ENCODE measurements at places on chromosomes 4 and X.
A peak's percentile ranks its signal among the peaks of the same experiment; 100 is the strongest.

- DNase-seq, result no peak
Observed at GRCh38 chr4:123443401-123444289, 47.0 kb downstream of the SPRY1 start.

- no peak for DNase-seq
Observed at GRCh38 chr4:6769233-6769988, 13.1 kb upstream of the KIAA0232 start.

GRCh38 chrX:46758163-46758955 lies 559 bp downstream of the SLC9A7 start:
- DNase-seq, result no peak

- no peak for DNase-seq
Observed at GRCh38 chrX:95950679-95951078, 734.0 kb upstream of the DIAPH2 start.

DNA sequence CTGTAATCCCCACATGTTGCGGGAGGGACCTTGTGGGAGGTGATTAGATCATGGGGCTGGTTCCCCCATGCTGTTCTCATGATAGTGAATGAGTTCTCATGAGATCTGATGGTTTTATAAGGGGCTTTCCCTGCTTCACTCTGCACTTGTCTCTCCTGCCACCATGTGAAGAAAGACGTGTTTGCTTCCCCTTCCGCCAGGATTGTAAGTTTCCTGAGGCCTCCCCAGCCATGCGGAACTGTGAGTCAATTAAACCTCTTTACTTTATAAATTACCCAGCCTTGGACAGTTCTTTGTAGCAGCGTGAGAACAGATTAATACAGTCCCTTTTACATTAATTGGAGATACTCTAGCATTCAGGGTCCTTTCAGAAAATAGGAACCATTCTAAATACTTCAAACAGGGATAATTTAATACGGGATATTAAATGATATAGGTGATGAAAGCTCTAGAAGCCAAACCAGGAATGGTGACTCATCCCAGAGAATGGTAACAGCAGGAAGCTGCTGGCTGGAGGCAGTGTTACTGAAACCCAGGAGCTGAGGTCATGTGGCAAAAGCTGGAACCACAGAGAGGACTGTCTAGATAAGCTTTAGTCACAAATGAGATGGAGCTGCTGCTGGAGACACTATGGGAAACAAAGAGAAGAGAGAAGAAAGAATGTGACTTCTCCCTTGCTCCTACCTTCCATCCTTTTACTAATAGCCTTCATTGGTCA lies 57.3 kb downstream of the GSTCD start:
- no peak for DNase-seq

DNA sequence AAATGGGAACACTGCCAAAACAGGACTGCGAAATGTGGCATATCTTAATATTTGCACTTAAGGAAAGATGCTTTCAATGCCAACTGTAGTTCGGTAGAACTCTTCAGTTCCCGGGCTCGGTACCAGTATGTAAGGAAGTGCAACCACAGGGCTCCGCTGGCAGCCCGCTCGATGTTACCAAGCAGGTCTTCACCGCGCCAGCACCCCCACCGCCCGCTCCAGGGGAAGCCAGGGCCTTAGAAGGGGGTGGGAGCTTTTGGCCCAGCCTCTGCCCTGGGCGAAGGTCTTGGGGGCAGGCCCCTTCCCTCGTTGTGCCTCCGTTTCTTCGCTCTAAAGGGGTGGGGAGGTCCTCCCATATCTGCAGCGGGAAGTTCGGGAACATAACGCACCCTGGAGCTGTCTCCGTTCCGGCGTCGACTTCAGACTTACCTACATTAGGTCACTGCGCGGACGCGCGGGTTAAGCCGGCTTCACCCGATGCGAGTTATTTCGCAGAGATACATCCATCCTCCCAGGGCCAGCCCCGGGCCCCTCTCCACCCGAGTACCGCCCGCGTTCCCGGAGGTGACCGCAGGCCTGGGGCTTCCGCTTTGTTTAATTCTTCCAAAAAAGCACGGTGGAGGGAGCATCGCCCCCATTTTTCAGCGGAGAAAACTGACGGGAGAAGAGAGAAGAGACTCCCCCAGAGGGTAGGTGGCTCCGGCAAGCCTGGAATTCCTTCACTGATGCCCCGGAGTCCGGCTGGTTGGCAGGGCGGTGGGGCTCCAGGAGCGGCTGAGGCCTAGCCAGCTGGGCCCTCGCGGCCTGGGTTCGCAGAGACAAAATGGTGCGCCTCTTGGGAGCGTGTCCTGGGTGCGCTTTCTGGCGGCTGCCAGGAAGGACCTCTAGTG lies 1.0 kb upstream of the HMX1 start:
- no peak for DNase-seq

- DNase-seq, result no peak
Observed at GRCh38 chr4:149595500-149595899, 220.1 kb downstream of the IQCM start.

DNA sequence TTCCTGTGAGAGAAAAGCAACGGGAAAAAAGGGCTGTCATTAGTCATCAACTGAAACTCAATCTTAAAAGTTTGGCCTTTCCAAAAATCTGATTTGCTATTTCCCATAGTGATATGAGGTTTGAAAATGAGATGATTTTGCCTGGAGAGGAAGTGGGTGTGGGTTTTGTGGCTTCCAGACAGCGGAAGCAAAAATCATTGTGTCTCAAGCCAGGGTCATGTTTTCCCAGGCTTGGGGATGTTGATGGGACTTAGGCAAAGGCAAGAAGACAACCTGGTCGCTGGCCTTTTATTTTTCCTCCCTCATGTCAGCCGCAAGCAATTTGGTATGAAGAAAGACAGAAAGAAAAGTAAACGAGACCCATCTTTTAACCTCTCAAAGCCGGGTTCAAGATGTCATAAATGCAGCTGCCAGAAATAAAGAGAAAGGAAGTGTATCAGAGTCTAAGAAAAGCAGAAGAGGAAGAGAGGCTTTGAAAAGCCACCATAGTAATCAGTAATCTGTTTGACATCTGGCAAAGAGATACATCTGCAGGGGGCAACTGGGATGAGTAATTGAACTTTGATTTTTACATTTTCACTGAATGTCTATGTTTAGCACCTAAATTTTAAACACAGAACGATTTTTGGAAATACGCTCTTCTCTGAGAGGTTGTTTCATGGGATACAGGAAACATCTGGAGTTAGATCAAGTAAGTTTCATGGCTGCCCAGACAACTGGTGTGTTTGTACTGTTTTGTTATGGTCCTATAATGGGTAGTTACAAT lies 521.6 kb upstream of the SLIT2 start:
- no peak for DNase-seq

DNA sequence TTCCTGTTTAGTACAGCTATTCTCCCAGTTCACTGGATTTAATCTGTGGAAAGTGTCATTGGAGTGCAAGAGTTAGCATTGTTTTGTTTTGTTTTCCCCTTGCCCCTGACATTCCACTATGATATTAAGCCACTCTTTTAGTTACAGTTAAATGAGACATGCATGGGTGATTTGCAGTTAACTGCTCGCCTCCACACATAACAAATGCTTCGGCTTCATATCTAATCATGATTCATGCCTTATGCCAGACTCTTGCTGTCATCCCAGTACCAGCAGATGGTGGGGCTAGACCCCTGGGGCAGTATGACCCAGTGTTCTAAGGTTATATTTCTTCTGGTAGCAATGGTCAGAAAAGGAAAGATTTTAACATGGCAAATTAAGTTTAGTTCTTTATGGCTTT lies 80.1 kb downstream of the RAP1GDS1 start:
- no peak for DNase-seq

GRCh38 chr4:55540271-55540670 lies 6.4 kb downstream of the CLOCK start:
- DNase-seq, result no peak

GRCh38 chrX:7045238-7045955 lies 102.1 kb upstream of the STS start:
- no peak for DNase-seq

DNA sequence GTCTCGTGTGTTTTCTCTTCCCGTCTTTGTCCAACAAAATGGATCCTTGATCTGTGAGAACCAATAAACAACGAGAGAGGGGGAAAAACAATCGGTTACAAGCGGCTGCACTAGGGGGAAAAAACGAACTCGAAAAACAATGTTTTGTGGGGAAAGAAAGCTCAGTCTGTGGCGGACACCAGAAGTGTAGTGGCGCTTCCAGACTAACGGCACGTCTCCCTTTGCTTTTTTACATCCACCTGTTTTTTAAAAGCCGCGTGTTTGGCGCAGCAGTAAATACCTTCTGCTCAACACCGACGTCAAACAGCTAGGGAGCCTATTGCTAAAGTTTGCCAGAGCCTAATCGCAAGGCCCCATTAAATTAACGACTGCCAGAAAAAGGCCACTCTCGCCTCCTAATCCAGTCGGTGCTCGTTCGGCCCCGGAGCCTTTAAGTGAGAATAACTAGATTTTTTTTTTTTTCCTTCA lies 3.3 kb downstream of the NKX6-1 start:
- peak; percentile 52 for DNase-seq

DNA sequence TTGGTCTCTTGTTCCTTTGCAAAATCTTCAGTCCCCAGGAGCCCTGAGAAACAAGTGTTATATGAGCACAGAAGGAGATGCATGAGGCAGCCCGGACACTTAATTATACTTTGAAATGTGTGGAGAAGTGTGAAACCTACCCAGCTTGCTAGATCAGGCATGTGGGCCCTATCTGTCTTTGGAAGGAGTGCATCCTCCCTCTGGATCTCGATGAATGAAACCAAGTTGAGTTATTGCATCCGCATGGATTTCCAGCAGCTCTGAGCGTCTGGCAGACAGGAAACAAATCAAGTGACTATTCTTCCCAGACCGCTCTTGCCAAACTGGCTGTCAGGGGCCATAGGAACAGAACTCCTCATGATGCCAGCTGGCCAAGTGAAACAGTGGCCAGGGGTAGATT lies 19.6 kb upstream of the SOWAHD start:
- no peak for DNase-seq

DNA sequence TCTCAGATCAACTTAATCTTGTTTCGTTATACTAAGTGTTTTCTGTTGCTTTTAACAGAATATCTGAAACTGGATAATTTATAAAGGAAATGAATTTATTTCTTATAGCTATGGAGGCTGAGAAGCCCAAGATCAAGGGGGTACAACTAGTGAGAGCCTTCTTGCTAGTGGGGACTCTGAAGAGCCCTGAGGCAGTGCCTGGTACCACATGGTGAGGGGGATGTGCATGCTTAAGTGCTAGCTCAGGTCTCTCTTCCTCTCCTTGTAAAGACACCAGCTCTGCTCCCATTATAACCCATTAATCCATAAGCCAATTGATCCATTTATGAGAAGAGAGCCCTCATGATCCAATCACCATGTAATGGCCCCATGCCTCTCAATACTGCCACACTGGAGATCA lies 17.9 kb downstream of the COX18 start:
- DNase-seq, result no peak

DNA sequence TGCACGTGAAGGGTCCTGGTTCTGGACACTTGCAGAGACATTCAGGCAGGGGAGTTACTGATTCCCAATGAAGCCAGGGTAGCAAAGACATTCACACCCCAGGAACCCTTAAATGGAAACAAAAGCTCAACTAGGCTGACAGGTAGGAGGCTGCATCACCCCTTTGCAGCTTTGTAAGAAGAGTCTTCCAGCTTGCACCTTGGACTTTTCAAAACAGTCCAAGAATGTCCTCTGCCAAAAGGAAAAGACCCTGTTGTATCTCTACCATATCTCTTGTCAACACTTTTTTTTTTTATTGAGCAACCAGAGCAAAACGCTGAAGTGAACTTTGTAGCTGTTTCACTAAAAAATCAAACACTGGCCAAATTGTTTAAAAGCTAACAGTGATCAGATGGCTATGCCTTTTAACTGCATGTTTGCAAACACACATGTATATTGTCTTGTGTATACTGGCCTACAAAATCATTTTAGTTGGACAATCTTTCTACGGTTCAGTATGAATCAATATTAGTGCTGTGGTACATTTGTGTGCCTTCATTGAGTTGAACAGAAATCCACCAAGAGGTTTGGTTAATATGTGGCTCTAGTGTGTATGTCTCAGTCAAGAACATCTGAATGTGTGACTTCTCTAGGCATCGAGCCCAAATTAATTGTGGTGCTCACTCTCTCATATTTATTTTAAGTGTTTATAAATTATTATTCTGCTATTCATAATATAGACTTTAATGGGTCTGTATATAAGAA lies 18.5 kb upstream of the WWC2 start:
- no peak for DNase-seq

- no peak for DNase-seq
Observed at GRCh38 chrX:149987613-149988012, 49.3 kb upstream of the EOLA2 start.

DNA sequence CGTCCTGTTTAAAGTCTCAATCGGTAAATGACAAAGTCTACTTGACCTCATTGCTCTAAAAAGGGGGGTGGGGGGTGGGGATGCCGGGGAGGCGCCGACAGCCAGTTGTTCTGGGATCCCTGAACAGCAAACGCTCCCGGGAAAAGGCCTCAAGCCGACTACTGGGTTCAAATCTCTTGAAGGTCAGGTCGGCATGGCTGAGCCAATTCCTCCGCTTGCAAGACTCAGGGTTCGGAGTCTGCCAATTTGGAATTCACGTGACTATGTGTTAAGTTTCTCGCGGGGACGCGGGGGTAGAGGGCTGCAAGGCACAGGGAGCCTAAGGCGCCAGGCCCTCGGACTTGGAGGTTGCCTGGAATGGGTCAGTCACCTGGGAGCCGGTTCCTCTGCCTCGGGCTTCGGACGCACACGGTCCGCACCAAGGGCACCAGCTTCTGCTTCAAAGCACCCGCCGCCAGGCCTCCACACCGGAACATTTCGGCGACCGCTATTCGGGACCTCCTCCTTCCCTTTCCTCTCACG lies 399 bp downstream of the AIFM1 start:
- no peak for DNase-seq

GRCh38 chr4:99276417-99276816 lies 14.4 kb downstream of the ADH1A start:
- DNase-seq, result no peak

DNA sequence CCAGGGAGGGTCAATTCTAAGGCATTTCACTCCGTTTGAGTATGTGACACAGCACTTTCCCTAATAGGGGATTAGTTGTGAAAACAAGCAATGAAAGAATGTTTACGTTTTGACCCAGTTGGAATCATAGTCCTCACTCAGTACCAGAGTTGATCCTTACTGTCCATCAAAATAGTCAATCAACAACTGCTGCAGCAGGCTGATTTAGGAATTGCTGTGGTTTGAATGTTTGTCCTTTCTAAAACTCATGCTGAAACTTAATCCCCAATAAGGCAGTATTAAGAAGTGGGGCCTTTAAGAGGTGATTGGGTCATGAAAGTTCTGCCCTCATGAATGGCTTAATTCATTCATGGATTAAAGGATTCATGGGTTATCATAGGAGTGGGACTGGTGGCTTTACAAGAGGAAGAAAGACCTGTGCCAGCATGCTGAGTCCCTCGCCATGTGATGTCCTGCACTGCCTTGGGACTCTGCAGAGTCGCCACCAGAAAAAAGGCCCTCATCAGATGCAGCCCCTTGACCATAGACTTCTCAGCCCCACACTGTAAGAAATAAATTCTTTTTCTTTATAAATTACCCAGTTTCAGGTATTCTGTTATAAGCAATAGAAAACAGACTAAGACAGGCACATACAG lies 3.1 kb upstream of the FBXL5 start:
- no peak for DNase-seq

- DNase-seq, result no peak
Observed at GRCh38 chr4:159326480-159326879, 223.6 kb downstream of the RAPGEF2 start.

- DNase-seq, result no peak
Observed at GRCh38 chrX:151779258-151779657, 44.7 kb downstream of the CNGA2 start.

- no peak for DNase-seq
Observed at GRCh38 chr4:99815597-99816011, 1.0 kb upstream of the DAPP1 start.

GRCh38 chr4:83889802-83890201 lies 353.9 kb downstream of the GPAT3 start:
- DNase-seq, result no peak

GRCh38 chr4:74537459-74537858 lies 92.5 kb downstream of the AREG start:
- DNase-seq, result no peak

Measured in right forelimb (tissue), 1 donor.